Frontal cortex (tissue), 4 donors: ENCODE measurements at places on chromosomes 13 and 19. TPM values are rescaled to one million over a fixed set of nuclear protein-coding genes. Genes with fewer than 3 reads are reported as not detected.

The ZNF578 gene
- 36.3 TPM for total RNA-seq

The TUBA3C gene
- total RNA-seq, result not detected

The NLRP11 gene
- not detected for total RNA-seq

The RGL3 gene
- 0.41 TPM for total RNA-seq

The ANKRD24 gene
- total RNA-seq, result 8.2 TPM

The TSSK6 gene
- total RNA-seq, result 2.4 TPM

The KIR3DL1 gene
- total RNA-seq, result not detected

The ZNF431 gene
- 25.7 TPM for total RNA-seq

The SHISA2 gene
- 53.8 TPM for total RNA-seq

The RFX1 gene
- total RNA-seq, result 1.2 TPM

The KLK5 gene
- total RNA-seq, result not detected

The ZNF69 gene
- 17.9 TPM for total RNA-seq

The ZNF28 gene
- total RNA-seq, result 36.3 TPM

The MBD3L3 gene
- total RNA-seq, result not detected

The ZNF701 gene
- total RNA-seq, result 22.4 TPM

The CYP2A13 gene
- not detected for total RNA-seq

The F7 gene
- 0.82 TPM for total RNA-seq

The LRRC25 gene
- total RNA-seq, result 0.41 TPM

The CYP4F3 gene
- not detected for total RNA-seq

The DAND5 gene
- total RNA-seq, result under 0.01 TPM

The KANK3 gene
- total RNA-seq, result 2.4 TPM

The LILRA5 gene
- total RNA-seq, result 0.82 TPM
